ENCODE measurements at places on chromosomes 3 and 15.

DNA sequence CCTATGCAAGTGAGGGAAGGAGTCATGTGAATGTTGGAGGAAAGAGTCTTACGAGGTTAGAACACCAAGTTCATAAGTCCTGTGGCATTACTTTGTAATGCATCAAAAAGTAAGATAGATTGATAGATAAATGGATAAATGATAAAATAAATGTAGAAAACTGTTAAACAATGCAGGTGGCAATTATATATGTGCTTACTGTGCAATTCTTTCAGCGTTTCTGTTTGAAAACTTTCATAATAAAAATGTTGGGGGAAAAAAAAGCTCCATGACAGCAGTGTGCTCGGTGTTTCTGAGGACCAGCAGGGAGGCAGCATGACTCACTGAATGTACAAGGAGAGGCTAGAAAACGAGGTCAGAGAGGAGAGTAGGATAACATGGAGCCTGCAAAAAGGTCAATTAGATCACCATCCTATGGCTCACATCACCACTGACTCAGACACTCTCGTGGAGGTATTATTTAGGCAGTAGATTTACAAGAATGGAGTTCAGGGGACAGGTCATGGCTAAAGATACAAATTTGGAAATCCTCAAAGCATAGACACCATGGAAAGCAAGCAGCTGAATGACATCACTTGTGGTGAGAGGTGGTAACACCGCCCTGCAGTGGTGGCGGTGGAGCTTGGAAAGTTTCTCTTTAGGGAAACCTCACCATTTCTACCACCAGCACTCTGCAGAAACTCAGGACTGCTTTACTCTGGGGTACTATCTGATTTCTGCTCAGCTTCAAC is 219.8 kb downstream of the CTNNB1 start:
- no peak for DNase-seq

DNA sequence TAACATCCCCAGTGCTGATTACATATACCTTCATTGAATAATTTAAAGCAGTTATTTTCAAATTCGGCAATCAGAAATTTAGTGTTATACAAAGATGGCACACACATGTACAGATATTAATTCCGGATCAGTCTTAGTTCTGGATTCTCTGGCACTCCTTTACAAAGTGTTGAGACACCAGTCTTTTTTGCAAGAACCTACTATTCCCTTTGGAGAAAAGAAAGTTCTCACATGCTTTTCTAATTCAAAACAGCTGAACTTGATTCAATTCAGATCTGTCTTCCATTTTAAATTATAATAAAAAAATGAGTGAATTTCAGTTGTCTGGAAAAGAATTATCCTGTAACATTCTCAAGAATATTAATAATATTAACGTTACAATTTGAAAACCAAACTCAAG is 20.4 kb downstream of the CCDC191 start:
- no peak for DNase-seq

GRCh38 chr3:138936741-138937689 is 9.9 kb downstream of the FOXL2 start:
- no peak for DNase-seq

- DNase-seq: no peak
Observed at GRCh38 chr3:150292891-150293290, 115.2 kb upstream of the TSC22D2 start.

DNA sequence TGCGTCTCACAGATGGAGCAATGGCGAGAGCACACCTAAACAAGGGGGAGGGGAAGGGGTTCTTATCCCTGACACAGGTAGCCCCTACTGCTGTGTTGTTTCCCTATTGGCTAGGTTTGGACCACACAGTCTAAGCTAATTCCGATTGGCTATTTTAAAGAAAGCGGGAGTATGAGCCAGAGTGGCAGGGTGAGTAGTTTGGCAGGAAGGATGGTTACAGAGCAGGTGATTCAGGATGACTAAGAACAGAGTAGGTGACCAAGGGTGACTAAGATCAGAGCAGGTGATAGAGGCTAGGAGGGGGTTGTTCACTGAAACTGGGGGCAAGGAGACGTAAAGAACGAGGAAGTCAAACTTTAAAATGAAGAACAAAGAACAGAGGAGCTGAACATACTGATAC is 511.8 kb downstream of the EDEM1 start:
- no peak for DNase-seq

DNA sequence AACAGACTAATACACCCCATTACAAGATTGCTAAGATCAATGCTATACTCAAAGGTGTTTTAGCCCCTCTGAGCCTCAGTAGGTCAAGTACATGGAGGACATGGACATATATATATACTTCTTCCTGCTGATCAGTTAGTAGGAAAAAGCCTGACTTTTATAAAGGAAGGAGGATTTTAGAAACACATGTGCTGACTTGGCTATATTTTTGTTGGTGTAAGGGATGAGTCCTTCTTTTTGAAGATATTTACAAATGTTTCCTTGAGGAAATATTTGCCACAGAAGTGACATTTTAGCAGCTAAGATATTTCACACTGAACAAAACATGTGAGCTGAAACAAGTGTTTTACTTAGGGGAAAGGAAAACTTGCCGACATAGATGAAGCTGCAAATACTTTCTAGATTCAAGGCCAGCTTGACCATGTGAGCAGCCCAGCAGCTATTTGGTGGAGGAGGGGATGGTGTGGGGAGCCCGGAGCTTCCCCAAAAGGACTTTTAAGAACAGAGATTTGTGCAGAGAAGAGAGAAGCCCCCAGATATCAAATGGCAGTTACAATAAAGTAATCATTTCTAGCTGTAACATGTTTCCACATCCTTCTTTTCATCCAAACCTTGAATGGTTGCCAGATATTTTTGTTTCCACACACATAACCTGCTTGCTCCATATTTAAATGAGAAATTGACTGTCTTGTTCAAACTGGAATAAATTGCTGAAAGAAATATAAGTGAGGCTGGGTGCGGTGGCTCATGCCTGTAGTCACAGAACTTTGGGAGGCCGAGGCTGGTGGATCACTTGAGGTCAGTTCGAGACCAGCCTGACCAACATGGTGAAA is 111.7 kb upstream of the NR2F2 start:
- no peak for DNase-seq

GRCh38 chr15:26098801-26099200 is 235.7 kb upstream of the ATP10A start:
- no peak for DNase-seq

GRCh38 chr3:31671976-31672375 is 139.3 kb downstream of the STT3B start:
- DNase-seq: no peak

DNA sequence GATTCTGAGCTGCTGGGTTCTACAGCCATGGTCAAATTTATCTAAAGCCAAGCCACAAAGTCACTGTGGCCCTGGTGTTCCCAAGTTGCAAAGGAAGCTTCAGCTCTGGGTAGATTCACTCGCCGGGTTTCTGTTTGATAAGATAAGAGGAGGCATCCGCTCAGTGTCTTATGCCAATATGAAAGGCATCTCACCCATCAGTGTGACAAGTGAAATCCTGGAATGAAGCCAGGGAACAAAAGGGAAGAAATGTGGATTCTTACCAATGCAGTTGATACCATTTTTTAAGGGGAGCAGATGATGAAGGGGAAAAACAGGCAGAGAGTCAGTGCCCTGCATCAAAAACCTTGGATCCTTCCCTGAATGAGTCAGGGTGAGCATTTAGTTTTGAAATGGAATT is 2.8 kb upstream of the CPNE4 start:
- no peak for DNase-seq

DNA sequence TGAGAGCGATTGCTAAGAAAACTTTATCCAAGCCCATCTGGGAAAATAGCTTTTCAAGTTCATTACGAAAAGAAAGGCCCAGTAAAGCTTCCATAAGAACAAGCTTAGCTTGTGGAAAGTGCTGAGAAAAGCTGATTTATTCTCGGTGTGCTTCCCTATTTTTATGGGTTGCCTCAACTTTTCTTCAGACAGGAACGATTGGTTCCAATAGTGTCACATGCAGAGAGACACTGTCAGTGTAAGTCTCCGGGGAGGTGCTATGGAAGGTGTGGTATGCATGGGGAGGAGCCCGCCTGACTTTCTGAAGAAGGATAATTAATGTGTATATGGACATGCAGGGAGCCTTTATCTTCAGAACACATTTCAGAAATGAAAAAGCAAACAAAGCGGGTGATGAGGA is 177.2 kb downstream of the SSR3 start:
- DNase-seq: no peak

DNA sequence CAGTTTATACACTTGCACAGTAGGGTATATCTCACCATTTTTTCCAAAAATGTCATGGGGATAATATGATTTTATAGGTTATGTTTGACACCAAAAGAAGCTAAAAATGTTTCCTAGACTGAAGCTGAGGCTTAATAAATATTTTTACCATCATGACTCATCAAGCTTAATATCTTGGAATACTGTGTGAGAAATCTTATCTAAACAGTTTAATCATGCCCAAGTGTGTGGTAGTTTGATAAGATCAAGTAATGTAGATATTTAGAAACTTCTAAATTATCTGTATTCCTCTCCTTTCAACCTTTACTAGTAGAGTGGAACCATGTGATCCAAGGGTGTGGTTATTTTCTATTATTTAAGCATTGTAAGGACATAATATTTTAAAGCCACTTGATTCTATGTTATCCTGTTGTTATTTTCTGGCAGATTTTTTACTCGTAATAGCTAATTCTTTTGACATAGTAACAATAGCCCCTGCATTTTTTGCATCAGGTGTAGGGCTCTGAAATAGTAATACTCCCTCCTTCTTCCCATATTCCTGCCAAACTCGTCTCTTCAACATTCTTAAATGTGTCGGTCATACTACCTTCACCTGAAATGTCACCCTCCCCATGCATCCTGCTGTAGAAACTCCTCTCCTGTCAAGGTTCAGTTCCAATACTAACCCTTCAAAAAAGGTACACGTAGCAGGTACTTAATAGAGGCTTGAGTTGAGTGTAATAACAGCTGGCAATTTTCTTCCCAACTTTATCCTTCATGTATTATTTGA is 729.6 kb downstream of the NLGN1 start:
- no peak for DNase-seq

GRCh38 chr15:77548589-77549557 is 83.8 kb downstream of the LINGO1 start:
- no peak for DNase-seq

DNA sequence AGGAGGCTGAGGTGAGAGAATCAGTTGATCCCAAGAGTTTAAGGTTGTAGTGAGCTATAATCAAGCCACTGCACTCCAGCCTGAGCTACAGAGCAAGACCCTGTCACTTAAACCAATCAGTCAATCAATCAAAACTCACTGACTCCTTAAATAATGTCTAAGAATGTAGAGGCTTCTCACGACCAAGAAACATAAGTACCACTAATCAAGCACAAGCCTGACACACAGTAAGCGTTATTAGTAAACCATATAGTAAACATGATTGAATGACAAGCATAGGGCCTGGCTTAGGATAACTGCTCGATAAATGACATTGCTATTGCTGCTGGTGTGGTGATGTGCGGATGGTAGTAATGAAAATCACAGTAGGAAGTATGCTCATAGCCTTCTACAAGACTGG is 29.4 kb downstream of the C3orf85 start:
- no peak for DNase-seq

GRCh38 chr15:72859017-72859756 is 75.6 kb upstream of the ADPGK start:
- no peak for DNase-seq

DNA sequence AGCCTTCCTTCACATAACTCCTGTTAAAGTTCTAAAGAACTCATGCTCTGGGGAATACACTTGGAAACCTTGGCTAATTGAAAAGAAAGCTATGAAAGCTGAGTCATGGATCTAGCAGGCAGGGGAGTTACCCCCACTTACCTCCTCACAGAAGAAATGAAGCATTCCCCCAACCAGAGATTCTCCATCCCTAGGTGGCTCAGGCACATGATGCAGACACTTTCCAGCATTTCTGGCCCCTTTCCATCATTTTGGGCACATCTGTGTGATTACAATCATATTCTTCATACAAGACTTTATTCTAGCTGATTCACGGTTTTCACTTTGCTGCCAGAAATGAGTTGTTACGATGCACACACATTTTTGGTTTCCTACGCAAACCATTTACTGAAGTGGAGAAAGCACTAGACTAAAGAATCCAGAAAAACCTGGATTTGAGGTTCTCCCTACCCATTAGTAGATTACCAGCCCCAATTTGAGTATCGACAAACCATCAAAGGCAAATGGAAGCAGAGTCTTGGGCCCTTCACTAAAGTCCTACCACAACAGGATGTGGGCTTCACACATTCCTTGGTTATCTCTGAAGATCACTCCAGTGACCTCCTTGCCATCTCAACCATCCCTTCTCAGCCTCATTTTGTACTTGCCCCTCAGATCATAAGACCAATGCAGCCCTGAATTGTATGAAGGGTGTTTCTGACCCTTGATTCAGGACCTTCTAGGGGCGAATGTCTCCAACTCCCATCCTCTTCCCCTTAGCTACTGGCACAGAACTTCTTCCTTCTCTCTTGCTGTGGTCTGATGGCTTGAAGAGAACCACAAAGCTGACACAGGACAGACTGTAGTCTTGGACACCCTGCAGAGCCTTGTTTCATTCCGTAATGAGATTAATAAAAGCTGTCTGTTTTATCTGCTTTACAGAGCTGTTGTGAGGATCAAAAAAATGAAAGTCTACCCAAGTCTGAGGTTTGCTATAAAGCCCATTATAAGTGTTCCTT is 42.5 kb upstream of the SNRK start:
- no peak for DNase-seq

GRCh38 chr3:187000711-187001151 is 70.4 kb downstream of the ST6GAL1 start:
- no peak for DNase-seq

DNA sequence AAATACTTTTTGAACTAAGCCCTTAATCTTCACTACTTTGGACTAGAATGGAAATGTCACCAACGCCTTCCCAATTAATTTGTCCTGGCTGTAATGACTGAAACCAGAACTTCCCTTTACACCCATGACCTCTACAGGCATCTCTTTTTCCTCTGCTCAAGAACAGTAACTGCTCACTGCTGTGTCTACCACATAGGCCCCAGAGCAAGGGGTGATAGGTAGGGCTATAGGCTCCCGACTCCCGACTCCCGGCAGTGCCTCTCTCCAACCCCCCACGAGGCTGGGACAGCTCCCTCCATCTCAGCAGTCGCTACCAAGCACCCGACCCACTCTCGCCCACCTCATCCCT is 384 bp upstream of the LEKR1 start:
- no peak for DNase-seq

GRCh38 chr15:25883463-25884259 is 20.5 kb upstream of the ATP10A start:
- no peak for DNase-seq

GRCh38 chr3:195070336-195070735 is 200.6 kb downstream of the XXYLT1 start:
- no peak for DNase-seq

GRCh38 chr3:49461443-49462171 is 8.5 kb upstream of the DAG1 start:
- no peak for DNase-seq

DNA sequence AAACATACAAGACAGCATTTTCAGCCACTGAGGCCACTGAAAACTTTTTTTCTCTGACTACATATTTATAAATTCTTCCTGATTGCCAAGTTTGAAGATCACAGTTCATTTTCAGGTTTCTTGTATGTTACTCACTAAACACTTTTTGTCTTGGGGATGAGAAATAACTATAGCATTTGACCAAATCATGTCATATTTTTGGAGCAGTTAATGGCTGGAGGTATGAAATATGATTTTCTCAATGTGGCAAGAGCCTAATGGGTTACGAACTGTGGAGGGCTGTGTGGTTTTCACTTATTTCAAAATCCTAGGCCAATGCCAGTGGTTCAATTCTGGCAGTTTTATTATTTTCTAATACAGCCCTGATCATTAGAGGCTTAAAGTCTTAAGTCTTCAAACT is 64.4 kb downstream of the USP13 start:
- no peak for DNase-seq
